WTC11 (cell line): ENCODE measurements at places on chromosomes 2 and 18.

GRCh38 chr18:59957957-59958356 lies 58.2 kb downstream of the PMAIP1 start:
- DNase-seq: no peak

- no peak for DNase-seq
These were observed 26.5 kb downstream of the AQP12B start for GRCh38 chr2:240655931-240656886.

DNA sequence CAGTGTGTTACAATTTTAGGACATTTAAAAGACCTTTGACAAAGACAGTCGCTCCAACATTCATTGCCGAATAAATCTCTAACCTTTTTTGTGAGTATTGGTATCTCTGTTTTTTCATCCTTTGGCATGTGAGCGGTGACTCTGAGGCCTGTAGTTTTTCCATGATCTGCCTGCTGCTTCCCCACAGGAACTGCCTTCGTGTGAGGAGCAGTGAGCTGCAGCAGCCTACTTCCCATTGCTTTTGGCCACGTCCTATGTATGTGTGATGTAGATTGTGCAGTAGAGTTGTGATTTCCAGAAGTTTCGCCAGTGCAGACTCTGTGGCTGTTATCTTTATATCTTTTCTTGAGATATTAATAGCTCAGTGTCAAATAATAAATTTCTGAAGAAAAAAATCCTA lies 79.8 kb downstream of the UGGT1 start:
- DNase-seq: no peak

DNA sequence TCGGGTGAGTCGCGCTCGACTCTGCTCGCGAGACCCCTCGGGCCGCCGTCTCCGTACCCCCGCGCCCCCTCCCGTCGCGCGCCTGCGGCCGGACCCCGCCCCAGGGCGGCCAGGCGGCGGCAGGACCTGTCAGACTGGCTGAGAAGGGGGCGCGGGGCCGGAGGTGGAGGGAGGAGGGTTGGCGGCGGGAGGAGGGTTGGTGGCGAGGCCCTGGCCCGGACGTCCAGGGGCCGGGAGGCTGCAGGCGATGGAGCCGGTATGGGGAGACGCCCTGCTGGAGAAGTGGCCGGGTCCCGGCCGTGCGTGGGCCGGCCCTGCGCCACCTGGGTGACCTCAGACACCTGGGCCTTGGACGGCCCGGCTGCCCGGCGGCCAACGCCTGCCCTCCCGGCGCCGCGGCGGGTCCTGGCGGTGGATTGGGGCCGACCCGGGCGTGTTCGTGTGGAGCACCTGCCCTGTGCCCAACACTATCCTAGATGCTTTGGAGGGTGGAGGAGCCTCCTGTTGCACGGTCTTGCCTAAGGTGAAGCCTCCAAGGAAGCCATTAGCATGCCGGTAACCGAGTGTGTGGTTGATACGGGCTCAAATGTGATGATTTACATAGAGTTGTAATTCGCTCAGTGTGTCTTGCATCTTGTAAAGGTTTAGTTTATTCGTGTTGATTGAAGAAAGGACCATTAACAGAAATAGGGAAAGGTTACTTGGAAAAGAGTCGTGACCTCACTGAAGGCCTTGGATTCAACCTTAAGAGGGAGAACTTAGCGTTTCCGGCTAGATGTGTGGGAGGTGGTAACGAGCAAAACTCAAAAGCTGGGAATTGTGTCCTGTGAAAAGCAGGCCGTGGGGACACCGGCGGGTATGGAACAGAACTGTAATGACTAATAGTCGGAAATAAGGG lies 550 bp downstream of the MYL12B start:
- DNase-seq: no peak

DNA sequence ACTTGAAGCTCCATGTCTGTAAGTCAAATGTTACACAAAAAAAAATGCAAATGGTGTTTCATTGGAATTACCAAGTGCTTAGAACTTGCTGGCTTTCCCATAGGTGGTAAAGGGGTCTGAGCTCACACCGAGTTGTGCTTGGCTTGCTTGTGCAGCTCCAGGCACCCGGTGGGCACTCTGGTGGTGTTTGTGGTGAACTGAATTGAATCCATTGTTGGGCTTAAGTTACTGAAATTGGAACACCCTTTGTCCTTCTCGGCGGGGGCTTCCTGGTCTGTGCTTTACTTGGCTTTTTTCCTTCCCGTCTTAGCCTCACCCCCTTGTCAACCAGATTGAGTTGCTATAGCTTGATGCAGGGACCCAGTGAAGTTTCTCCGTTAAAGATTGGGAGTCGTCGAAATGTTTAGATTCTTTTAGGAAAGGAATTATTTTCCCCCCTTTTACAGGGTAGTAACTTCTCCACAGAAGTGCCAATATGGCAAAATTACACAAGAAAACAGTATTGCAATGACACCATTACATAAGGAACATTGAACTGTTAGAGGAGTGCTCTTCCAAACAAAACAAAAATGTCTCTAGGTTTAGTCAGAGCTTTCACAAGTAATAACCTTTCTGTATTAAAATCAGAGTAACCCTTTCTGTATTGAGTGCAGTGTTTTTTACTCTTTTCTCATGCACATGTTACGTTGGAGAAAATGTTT lies 97.9 kb upstream of the IL1R2 start:
- peak; percentile 56 for DNase-seq

- no peak for DNase-seq
These were observed 10.0 kb upstream of the UPP2 start for GRCh38 chr2:158091647-158092046.

DNA sequence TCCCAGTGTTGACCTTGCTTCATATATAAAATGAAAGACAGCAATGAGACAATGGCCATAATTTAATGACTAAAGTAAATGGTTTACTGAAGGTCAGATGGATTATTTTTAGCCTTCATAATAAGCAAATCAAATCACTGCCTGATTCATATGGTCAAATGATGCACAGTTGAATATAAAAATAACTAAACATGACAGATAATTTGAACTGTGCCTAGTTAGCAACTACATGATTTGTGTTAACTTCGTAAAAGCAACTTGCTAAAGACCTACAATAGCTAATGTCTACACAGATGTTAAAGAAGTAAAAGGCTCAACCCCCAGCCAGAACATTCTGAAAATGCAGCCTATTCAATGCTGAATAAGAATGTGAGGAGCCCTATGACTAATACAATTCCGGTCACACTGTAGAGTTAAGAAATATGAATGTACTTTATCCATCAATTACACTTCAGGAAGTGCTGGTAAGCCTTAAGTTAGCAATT lies 590.8 kb upstream of the CDH2 start:
- DNase-seq: no peak

GRCh38 chr2:216659276-216659675 lies 26.1 kb downstream of the IGFBP2 start:
- DNase-seq: no peak

DNA sequence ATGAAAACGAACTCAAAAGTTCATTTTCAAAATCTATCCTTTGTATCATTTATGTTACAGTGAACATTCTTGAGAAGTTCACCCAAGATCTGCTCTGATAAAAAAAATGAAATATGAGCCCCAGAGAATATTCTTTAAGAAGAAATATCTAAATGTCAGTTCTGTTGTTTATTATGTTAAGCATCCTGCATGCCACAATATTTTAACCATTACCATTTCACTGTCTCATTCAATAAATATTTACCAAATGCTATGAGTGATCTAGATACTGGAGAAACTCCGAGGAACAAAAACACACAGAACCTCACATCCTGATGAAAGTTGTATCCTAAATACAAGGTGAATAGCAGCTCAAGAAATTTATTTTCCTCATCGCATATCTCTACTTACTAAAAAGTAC lies 170.2 kb downstream of the ZNF385B start:
- DNase-seq: no peak

DNA sequence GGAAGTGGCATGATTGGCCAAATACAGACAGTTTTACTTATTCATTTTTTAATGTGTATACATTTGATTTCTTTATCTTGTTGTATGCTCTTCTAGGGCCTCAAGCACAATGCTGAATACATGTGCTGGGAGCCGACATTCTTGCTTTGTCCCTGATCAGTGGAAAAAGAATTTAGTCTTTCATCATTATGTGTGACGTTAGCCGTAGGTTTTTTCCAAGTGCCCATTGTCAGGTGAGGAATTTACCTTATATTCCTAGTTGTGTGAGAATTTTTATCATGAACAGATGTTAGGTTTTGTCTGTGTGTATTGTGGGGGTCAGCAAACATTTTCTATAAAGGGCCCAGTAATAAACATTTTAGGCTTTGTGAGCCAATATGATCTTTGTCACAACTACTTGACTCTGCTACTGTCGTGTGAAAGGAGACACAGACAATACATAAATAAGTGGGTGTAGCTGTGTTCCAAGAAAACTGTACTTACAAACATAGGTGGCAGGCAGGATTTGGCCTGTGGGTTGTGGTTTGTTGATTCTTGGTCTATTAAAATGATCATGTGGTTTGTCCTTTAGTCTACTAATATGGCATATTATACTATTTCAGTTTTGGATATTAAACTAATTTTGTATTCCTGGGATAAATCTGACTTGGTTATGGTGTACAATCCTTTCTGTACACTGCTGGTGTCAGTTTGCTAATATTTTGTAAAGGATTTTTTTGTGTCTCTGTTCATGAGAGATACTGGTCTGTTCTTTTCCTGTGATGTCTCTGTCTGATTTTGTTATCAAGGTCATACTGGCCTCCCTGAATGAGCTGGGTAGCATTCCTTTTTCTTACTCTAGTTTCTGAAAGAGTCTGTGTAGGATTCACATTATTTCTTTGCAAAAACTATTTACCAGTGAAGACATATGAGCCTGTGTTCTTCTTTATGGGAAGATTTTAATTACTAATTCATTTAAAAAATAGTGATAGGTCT lies 132.2 kb upstream of the SMAD7 start:
- no peak for DNase-seq

DNA sequence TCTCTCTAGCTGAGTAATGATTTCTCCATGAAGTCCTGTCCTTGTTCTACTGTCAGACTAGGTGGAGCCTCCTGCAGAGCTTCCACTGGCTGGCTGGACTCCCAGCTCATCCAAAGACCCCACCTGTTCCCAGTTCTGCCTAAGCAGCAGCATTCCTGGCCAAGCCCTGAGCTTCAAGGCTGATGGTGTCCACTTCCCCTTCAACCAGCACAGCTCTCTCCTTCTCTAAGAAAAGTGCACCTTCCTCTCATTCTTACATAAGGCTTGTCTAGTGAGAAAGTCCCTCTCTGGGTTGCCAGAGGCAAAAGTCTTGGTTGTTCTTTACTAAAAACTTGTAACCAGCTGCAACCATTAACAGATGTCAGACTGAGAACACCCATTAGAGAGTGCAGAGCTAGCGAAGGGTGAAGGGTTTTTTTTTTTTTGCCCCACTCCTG lies 58.9 kb downstream of the CXCR4 start:
- no peak for DNase-seq

DNA sequence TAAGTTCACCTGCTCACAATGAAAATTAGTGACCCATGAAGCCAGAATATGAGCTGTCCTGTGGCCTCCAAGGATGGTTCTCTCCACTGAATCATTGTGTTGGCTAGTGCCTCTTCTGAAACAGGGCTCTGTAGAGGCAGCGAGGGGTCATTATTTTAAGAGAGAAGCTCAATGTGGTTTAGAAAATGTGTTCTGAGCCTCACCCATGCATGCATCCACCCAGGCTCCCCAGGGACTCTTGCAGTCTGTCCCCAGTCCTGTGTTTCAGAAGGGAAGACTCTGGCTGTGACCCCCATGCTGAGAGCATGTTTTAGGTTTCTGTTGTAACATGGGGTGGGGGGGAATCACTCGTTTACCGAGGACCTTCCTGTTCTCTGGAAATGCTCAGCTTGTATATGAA lies 135.2 kb downstream of the RNF144A start:
- no peak for DNase-seq

- DNase-seq: no peak
These were observed 49.1 kb downstream of the MFSD6 start for GRCh38 chr2:190457256-190457655.

DNA sequence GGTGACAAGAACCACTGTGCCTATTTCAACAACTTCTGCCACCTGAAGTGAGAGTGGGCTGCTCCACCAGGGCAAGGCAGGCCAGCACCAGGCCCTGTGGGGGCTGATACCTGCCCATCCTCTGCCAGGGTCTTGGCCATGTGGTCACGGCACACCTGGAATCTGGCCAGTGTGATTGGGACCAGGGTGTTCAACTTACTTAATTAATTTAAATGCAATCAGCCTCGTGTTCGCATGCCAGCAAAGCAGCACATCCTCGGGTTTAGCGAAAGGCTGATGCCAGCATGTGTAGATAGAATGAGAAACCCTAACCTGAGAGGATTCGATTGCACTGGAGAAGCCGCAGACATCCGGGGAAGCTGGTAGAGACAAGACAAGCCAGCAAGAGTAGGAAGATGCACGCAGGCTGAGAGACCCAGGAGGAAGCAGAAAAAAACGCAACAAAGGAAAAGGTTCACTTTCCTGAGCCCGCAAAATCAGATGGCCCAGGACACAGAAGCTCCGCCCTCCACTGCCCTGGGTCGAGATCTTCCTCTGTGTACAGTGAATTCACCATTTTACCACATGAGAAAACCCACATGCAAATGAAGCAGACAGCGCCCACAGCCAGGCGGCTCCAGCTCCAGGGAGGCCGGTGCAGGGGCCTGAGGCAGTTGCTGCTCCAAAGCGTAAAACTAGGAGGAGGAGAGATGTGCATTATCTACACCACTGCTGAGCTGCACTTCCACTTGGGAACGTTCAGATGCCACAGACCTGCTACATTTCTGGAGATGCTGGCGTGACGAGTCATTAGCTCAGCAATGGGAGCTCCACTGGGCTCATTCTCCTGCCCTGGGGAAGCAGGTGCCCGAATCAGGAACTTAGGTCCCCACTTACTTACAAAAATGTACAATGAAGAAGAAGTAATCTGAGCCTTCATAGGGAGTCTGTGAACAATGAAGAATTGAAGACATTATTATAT lies 92.1 kb downstream of the TMEM18 start:
- DNase-seq: no peak

GRCh38 chr2:224849264-224849663 lies 133.1 kb upstream of the CCDC195 start:
- DNase-seq: no peak

- DNase-seq: peak; percentile 27
These were observed 93.7 kb upstream of the RAB6C start for GRCh38 chr2:129885735-129886134.

GRCh38 chr2:231315896-231316295 lies 79.6 kb upstream of the B3GNT7 start:
- DNase-seq: no peak
